Stimulated activated naive CD4-positive, alpha-beta T cell (primary cell): ENCODE measurements at places on chromosomes 1 and 21.
A peak's percentile ranks its signal among the peaks of the same experiment; 100 is the strongest.

- DNase-seq = no peak
Measured at GRCh38 chr1:185112356-185112755, 44.4 kb downstream of the TRMT1L start.

DNA sequence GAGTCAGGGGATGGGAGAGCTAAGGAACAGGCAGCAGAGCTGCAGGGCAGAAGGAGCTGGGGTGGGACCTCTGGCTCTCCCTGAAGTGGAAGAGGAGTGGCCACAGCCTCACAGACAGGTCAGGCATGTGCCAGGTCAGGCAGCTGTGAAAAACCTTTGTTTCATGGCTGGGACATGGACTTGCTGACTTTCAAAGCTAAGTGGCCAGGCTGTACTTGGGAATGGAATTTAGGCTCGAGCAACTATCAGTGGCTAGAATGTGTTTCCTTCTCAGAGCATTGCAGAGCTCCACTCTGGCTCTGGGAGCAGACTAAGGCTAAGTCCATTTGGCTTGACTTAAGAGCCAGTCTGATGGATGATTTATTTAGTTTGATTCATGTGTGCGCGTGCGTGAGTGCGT, 385.1 kb downstream of the LMX1A start:
- no peak for DNase-seq

- DNase-seq = no peak
Measured at GRCh38 chr1:81543764-81544163, 257.0 kb upstream of the ADGRL2 start.

DNA sequence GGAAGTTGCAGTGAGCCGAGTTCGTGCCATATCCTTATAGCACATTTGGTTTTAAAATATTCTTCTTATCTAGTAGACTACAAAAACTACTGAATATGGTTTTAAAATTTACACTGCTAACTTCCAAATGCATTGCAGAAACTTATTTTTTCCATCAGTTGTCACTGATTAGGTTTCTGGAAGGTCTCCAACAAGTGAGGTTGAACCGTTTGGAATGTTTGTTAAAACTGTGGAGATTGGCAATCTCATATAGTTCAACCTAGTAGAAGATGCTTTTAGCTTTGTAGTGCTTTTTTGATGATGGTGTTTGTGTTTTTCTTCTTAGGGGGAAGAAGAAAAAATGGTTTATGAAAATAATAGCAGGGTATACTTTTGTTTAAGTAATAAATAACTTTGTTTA, 12.9 kb downstream of the CENPF start:
- no peak for DNase-seq

DNA sequence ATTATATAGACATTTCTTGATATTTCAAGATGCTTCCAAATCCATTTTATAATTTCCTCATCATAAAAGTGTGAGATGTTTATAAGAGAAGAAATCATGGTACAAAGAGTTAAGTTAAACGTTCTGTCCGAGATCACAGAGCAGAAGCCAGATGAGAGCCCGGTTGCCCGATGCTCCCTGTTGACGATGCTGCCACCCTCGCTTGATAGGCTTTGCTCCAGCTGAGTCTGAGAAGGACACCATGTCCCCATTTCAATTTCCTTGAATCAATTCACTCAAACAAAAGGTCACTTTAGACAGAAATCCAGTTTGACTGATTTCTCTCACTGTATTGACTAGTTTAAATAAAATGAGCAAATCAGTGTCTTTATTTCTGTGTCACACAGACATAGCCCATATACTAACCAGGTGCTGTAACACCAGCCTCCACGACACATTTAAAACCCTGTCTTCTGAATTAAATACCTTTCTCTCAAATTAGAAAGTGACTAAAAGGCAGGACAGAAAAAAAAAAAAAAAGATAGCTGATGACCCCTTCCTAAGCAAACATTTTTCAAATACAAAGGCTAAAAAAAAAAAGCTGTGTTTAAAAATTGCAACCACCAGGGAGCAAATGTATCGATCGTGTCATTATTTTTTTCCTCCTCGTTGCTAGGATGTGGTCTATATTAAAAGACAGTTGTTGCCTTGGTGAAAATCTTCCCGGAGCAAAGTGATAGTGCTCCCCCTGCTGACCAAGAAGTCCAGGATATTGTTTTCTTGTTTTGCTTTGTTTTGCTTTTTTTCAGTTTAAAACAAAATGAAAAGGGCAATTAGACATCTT, 35.2 kb downstream of the DNASE2B start:
- DNase-seq = peak; percentile 80

DNA sequence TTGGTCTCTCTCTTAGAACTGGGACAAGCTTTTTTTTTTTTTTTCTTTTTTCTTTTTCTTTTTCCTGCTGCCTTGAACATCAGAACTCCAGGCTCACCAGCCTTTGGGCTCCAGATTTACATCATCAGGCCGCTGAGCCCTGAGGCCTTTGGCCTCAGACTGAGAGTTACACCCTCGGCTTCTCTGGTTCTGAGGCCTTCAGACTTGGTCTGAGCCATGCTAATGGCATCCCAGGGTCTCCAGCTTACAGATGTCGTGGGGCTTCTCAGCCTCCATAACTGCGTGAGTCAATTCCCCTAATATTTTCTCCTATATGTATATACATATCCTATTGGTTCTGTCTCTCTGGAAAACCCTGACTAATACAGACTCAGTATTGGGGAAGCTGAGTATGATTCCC, 36.5 kb upstream of the RC3H1 start:
- no peak for DNase-seq

GRCh38 chr1:230753586-230754251, 6.5 kb downstream of the CAPN9 start:
- DNase-seq = no peak

DNA sequence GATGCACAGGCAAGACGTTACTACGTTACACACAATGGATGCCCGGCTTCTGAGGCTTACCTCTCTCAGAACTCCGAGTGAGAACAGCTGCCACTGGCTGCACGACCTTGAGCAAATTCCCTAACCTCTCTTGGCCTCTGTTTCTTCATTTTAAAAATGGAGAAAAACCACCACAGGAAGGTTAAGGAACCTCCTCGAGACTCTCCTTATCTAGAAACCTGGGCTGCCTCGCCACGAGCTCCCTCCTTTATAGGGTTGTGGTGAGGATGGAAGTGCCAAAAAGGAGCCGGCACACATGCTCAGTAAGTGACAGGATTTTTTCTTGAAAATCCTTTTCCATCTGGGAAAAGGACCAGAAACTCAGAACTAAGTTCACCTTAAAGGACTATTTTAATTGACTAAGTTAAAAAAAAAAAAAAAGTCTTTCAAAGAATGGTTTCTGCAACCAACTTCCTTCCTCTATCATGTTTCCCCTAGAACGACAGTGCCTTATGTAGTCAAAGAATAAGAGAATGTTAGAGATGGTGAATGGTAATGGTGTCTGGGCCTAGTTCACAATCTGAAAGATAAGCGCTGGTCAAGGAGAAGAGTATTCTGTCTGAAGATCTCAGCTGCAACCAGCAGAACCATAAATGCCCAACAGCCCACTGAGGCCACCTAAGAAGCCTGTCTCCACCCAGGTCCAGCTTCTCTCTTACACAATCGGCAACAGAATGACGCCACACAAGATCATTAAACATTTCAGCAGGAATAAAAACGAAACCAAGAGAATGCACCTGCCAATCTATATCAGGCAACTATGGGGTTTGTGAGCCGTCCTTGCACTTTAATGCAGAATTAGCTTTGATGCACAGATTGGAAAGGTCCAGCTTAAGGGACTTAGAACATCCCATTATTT, 64.9 kb downstream of the SLC45A1 start:
- peak; percentile 57 for DNase-seq

GRCh38 chr1:203690730-203691129, 64.1 kb downstream of the ATP2B4 start:
- no peak for DNase-seq

DNA sequence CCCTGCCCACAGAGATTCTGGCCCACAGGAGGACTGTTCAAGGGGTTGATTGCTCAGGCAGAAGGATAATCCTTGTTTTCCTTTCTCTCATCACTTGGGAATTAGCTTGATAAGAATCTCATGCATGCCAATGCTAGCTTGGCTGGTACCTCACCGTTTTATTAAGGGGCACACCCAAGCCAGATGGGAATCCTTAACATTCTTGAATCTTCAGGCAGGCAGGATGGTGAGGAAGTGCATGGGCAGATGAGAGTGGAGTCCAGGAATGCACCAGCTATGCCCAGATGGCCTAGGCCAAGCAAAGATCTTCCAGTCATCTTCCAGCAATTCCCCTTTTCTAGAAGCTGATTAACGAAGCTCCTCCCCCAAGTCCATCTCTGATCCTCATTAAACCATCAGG, 4.1 kb upstream of the LCE7A start:
- DNase-seq = no peak

DNA sequence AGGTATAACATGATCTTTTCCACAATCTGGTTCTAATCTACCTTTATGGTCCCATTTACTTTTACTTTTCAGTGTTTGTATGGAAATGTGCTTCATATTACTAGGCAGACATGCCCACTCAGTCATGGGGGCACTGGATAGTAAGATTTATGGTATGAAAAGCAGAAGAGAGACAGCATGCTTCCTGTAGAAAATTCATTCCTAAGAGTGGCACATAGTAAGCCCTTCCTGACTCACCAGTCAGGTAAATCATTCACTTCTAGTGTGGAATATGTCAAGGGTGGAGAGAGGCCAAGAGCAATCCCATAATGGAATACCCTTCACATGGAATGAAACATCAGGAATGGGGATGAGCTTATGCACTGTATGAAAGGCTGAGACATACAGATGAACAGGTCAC, 49.5 kb upstream of the BCL10 start:
- DNase-seq = no peak

GRCh38 chr1:244211559-244211944, 160.5 kb downstream of the ZBTB18 start:
- no peak for DNase-seq

GRCh38 chr1:158022554-158023312, 29.3 kb downstream of the KIRREL1 start:
- no peak for DNase-seq

- no peak for DNase-seq
Measured at GRCh38 chr1:86461482-86461881, 7.2 kb upstream of the CLCA1 start.

DNA sequence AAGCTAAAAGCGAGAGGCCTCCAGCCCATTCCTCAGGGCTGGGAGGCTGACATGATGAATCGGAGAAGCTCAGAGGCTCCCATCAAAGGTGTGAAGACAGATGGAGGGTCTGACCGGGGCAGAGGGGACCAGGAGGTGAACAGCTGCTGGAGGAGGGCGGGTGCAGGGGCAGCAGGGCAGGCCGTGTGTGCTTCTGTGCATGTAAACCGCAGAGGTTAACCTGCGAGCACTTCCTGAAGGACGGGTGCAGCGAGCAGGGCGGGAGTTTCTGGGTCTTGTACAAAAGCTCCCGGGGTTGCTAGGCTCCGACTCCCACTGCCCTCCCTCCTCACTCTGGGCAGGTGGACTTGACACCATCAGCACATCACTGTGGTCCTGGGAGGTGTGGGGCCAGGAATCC, 75.2 kb downstream of the PAX7 start:
- no peak for DNase-seq

DNA sequence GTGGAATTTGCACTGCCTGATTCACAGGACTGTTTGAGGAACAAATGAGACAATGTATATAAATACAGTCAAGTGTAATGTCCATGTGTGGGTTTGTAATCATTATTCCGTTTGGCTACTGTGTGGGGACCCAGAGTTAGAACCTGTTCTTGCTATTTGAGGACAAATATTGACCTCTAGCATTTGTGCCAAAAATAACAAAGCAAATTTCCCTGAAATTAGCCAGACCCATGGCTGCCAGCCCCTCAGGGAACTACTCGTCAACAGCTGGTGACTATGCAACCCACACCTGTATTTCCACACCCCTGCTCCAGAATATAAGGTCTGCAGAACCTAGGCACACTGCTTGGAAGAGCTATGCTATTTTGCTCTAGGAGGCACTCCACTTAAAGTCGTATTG, 70.7 kb downstream of the KCNJ6 start:
- DNase-seq = no peak

- DNase-seq = no peak
Measured at GRCh38 chr1:90122654-90123340, 127.9 kb downstream of the ZNF326 start.

DNA sequence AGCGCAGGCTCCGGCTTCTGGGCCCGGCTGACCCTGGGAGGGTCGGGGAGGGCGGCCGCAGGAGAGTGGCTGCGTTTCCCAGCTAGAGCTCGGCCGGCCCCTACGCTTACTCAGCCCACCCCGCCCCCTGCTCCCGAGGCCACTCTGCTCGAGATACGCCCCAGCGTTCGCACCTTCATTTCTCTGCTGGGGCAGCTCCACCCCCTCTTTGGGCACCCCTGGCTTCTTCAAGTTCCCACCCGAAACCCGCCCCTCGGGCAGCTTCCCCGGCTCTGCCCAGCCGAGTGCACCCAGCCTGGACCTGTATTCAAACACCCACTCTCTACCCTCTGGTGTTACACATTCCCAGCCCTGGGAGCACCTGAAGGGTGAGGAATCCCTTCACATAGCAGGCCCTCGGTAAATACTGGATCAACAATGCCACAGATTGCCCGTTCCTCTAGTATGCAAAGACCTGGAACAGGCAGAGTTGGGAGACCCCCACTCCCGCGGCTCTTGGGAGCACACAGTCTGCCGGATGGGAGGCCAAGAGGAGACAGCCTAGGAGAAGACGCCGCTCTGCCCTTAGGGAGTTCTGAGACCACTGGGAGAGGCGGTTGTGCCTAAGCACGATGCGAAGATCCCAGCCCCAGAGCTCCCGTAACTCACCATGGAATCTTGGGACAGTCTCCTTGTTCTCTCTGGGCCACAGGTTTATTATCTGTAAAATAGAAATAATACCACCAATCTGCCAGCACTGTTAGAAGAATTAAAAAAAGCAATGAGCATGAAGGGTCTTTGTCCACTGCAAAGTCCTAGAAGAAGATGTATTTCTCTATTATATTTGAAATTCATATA, 566 bp upstream of the PAQR7 start:
- DNase-seq = no peak

- no peak for DNase-seq
Measured at GRCh38 chr1:170674239-170674638, 10.3 kb downstream of the PRRX1 start.

DNA sequence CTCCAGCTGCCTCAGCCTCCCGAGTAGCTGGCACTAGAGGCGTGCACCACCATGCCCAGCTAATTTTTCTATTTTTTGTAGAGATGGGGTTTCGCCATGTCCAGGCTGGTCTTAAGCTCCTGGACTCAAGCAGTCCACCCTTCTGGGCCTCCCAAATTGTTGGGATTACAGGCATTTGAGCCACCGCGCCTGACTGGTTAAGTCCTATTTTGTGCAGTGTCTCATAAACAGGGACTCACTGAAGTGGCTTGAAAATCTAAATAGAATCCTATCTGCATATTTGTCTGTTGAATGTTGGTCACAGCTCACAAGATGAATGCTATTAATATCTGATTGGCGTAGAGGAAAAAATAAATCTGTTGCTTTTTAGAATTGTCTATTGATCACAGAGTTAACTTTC, 5.9 kb upstream of the CHAF1B start:
- no peak for DNase-seq

- DNase-seq = no peak
Measured at GRCh38 chr1:9338397-9339246, 45.9 kb downstream of the SPSB1 start.
